MG63 (cell line): ENCODE measurements at places on chromosomes 5 and 9. TPM values are rescaled to one million over a fixed set of nuclear protein-coding genes. Genes with fewer than 3 reads are reported as not detected.

- DNase-seq, result no peak
These were observed 44.7 kb downstream of the DIAPH1 start for GRCh38 chr5:141574122-141574510.

- DNase-seq, result no peak
These were observed 71.2 kb downstream of the MARCHF11 start for GRCh38 chr5:16108418-16108817.

DNA sequence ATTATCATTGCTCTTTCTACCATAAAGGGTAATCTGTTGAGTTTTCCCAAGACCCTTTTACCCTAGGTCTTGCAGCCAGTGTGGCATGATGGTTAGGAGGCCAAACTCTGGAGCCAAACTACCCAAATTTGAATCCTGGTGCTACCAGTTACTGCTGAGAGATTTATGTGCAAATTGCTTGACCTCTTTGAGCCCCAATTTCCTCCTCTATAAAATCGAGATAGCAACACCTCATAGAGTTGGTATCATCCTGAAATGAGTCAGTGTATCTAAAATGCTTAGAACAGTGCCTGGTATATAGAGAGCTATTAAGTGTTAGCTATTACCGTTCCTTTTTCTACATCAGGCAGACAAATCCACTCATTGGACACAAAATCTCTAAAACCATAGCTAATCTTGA, 43.0 kb downstream of the ACTBL2 start:
- no peak for DNase-seq

DNA sequence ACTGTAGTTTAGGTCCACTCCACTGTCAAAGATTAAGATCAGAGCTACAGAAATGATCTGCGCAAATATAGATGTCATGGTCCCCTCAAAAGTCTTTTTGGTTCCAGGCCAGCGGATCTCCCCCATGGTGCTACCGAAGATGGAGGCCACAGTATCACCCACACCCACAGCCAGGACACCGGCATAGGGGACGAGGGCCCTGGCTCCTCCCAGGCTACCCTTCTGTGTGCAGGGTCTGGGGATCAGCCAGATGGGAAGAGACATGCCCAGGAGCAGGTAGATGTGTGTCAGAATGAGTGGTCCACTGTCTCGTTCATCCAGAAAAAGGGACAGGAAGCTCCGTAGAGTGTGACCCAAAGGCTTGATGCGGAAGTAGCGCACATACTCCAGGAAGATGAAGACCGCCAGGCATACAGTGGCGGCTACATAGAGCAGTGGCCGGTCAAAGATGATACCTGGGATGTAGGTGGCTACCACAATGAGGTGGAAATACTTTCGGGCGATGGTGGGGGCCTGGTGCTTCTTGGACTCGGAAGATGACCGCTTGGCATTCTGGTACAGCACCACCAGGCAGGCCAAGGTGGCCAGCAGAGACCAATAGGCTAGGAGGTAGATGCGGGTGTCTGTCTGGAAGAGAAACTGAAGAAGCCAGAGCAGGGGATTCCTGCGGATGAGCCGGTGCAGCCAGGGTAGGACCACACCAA, 1.5 kb downstream of the DOLK start:
- DNase-seq, result no peak

GRCh38 chr5:71652349-71652748, 65.2 kb downstream of the MCCC2 start:
- DNase-seq, result no peak

DNA sequence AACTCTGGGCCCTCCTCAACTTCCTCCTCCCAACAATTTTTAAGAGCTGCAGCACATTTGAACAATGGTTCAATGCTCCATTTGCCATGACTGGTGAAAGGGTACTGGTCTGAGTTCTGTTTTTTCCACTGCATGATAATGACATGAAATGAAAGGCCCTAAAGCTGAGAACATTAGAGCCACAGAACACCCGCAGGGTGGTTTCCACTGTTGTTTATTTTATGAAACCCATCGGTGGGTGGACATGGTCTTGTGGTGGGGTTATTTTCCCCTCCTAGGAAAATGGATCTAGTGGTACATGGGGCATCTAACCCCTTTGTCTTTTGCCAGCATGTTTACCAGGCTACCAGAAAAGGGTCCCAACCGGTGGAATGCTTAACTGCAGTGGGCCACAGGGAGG, 71.8 kb downstream of the SMARCA2 start:
- DNase-seq, result no peak

DNA sequence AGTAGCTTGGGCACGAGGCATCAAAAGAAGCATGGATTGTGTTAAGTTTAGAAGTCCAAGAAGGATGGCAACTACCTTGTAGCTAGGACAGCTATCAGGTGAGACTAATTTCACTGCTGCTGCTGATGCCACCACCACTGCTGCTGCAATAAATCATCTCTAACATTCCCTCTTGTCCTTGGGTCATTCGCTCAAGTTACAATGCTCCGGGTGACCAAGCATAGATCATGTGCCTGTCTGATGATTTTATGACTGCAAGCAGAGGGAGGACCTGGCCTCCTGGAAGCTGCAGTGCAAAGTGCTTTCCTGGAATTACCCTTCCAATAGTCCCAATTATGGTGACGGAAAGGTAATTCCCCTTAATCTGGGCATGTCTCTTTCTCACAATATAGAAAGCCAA, 334.4 kb downstream of the PRELID2 start:
- no peak for DNase-seq

- no peak for DNase-seq
These were observed 18.4 kb upstream of the CNTLN start for GRCh38 chr9:17116400-17116837.

DNA sequence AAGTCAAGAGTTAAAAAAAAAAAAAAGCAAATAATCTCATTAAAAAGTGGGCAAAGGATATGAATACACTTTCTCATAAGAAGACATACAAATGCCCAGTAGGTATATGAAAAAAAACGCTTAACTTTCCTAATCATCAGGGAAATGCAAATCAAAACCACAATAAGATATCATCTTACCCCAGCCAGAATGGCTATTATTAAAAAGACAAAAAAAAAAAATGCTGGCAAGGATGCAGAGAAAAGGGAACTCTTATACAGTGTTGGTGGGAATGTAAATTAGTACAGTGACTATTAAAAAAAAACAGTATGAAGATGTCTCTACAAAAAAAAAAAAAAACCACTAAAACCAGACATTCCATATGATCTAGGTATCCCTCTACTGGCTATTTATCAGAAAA, 79.4 kb downstream of the LPAR1 start:
- DNase-seq, result no peak

GRCh38 chr5:112116371-112116770, 302.7 kb downstream of the EPB41L4A start:
- DNase-seq, result no peak

- no peak for DNase-seq
These were observed 19.4 kb downstream of the EFNA5 start for GRCh38 chr5:107651325-107651724.

- DNase-seq, result no peak
These were observed 15.6 kb upstream of the PRKAA1 start for GRCh38 chr5:40813698-40814281.

DNA sequence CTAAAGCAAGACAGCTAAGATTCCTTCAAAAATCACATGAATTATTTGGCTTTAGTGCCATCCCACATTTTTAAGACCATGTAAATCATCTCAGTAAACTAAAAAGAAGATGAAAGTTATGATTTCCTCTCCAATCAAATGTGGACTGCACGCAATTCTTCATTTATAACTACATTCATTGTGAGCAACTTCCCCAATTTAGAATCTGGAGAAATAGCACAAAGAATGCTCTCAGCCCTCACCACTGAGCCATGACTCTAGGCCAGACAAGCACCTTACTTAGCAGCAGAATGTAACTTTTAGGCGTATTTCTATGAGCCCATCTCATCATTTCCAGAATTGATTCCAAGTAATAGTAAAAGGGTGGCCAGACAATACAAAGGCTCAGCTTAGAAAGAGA, 616.6 kb downstream of the TLE1 start:
- no peak for DNase-seq

- no peak for DNase-seq
These were observed 388.9 kb upstream of the CDH10 start for GRCh38 chr5:25033658-25034057.

DNA sequence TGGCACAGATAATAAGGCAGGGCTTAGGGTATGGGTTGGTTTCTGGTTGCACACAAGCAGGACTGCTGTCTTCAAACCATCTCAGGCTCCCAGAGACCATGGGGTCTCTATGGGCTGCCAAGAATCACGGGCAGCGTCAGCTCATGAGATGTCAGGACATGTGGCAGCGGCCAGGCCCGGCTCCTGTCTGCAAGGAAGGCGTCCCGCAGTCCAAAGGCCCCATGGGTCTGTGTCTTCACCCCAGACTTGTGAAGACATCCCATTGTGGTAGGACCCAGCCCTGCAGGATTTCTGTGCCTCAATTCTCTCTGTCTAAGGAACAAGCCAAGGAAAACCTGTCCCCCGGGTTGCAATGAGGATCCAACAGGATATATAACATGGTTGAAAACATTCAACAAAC, 32.6 kb downstream of the IPPK start:
- DNase-seq, result no peak

DNA sequence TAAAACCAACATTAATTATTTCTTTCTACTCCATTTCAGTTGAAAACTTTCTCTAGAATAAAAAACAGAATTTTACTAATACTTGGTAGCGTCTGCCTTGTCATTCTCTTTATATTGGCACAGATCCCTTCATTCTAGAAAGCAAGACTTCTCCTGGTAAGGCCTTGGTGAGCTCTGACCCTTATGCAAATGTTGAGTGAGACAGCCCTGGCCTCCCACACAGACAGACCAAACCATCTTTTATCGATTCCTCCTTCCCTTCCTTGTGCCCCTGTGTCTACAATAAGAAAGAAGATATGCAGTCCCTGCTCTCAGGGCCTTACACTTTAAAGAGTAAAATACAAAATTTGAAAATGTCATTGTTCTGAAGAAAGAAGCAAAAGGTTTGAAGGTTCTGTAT, 262.2 kb downstream of the EFNA5 start:
- DNase-seq, result no peak

GRCh38 chr5:14443671-14444093, 137.9 kb upstream of the OTULINL start:
- DNase-seq, result no peak

GRCh38 chr5:153672347-153673090, 182.0 kb downstream of the GRIA1 start:
- DNase-seq, result no peak

GRCh38 chr5:65760504-65761275, 38.7 kb downstream of the NLN start:
- DNase-seq, result peak; percentile 42

- no peak for DNase-seq
These were observed 152.9 kb downstream of the TLE1 start for GRCh38 chr9:81536242-81537025.

DNA sequence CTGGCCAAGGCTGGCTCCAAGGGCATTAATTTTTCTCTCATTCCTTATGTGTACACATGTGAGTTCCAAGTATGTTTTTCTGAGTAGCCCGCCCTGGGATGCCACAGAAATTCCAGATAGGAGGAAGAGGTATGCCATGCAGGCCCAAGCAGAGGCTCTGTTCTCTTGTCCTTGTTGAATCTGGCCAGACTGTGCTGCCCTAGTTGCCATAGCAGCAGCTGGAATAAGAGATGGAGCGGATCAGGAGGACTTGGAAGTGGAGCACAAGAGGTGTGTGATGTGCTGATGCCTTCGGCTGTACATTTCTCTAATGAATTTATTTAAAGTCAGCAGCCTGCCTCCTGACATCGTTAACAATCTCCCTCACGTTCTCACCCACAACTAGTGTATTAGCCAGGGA, 235.6 kb upstream of the RPS23 start:
- no peak for DNase-seq

Gene GPRIN1
- total RNA-seq, result 21.0 and 32.2 TPM in 2 replicates

Gene ADCY2
- not detected in 2 replicates for total RNA-seq

Gene GABRB2
- not detected in 2 replicates for total RNA-seq

Gene INSL6
- total RNA-seq, result not detected in 2 replicates

Gene GLIPR2
- total RNA-seq, result 17.1 and 20.3 TPM in 2 replicates
